ENCODE measurements at places on chromosomes 6 and 20.
A peak's percentile ranks its signal among the peaks of the same experiment; 100 is the strongest.

DNA sequence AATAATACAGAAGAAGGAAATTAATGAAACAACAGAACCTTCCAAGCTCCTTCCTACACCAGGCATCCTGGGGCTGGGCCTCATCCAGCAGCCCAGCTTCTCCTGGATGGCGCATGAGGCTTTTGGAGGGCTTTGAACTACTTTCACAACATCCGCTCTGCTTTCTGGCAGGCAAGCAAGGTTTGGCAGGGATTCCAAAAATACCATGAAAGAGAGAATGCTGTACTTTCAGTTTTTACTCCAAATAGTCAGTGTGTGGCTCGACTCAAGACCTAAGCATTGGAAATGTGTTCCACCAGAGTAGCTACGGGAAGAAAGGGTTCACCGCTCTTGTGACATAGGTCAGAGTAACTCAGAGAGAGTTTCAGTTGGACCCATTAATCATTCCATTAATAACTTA, 125.4 kb downstream of the OPRM1 start:
- DNase-seq = peak; percentile 21

DNA sequence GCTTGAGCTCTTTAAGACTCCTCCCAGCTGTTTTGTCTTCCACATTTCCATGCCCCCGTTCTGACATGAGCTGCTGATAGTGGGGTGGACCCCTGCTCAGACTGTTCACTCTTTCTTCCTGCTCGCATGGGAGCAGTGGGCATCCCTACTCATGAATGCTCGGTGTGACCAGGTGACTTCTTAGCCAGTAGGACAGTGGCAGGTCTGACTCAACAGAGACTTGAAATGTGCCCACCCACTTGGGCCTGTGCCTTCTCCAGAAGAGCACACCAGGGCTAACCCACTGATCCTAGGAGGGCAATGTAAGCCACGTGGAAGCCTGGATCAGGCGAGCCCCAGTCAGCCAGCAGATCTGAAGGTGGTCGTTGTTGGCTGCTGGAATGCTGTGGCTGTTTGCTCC, 582.0 kb downstream of the QKI start:
- no peak for DNase-seq

- DNase-seq = no peak
These were observed 2.9 kb downstream of the C6orf141 start for GRCh38 chr6:49553384-49553783.

GRCh38 chr6:3419624-3420272, 37.1 kb downstream of the SLC22A23 start:
- no peak for DNase-seq

- no peak for DNase-seq
These were observed 295.7 kb downstream of the CDC5L start for GRCh38 chr6:44682987-44683779.

- DNase-seq = no peak
These were observed 18.2 kb downstream of the SCGN start for GRCh38 chr6:25670208-25670607.

GRCh38 chr6:133698272-133698671, 190.6 kb upstream of the TCF21 start:
- no peak for DNase-seq

DNA sequence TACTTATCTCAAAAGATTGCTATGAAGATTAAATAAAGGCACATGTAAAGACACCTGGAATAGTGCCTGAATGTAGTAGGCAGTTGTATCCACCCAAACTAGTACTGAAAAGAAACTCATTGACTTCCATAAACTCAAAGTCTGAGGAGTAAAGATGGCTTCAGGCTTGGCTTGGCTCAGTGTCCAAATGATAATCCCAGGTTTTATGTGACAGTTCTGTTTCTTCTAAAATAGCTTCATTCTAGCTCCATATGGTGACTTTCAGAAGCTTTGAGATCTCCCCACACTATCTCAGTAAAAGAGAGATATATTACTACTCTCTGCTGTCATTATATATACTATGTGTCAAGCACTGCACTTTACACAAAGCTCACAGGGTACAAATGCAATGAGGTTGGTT, 121.3 kb downstream of the DOK5 start:
- DNase-seq = no peak

GRCh38 chr20:62321521-62321948, 18.7 kb downstream of the ADRM1 start:
- DNase-seq = peak; percentile 75

GRCh38 chr6:135990855-135991464, 139.5 kb downstream of the PDE7B start:
- no peak for DNase-seq

DNA sequence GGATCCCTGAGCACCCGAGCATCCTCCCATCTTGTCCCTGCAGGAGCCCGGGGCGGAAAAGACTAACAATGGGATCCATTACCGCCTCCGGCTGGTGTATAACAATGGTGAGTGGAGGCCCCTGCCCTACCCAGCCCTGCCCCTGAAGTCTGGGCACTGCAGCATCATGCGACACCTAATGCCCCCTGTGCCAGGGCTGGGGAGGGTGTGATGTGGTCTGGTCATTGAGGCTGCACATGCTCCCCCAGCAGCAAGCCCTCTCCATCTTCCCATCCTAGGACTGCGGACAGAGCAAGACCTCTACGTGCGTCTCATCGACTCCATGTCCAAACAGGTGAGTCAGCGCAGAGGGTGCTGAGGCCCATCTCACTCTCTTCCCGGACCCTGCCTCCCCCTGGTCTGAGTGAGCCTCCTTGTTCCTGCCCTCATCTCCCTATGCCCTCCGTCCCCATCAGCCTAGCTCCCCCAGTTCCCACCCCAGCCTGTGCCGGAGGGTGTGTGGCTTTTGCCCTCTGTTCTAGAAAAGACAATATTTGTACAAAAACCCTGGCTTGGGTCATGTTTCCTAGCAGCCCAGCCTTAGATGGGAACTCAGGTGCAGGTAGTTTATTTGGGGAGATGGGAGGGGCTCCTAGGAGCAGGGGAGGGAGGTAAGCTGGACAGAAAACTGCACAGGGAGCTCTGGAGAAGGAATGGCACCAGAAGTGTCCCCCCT, 13.5 kb downstream of the EBF4 start:
- DNase-seq = no peak

GRCh38 chr6:119834418-119834817, 484.9 kb upstream of the MAN1A1 start:
- no peak for DNase-seq

- no peak for DNase-seq
These were observed 2.9 kb downstream of the EGFL8 start for GRCh38 chr6:32167154-32167760.

DNA sequence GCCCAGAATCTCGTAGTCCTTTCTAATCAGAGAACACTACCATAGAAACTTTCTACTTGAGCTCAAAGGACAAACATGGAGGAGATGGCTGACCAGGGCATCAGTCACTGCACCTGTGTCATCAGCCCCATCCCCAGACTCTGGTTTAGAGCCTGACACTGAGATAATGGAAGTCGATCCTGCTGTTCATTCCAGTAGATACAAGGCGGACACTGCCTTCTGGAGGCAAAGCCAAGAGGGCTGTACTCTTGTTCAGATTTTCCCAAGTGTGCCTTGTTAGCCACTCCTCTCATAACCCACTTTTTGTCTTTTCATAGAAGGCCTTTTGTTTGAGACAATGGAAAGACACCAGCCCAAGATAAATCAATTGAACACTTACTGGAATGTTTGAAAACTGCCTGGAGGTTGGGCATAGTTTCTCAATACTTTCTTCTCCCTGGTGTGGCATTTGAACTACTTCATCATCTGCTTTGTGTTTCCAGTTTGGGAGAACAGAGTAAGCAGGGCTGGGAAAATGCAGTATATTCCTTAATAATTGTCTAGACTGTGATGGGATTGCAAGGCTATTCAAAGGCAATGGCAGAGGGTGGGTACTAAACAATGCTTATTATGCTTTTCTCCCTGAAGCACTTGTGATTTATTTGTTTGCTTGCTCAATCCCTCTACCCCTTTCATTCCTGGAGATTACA, 99.7 kb downstream of the CLIC5 start:
- no peak for DNase-seq

DNA sequence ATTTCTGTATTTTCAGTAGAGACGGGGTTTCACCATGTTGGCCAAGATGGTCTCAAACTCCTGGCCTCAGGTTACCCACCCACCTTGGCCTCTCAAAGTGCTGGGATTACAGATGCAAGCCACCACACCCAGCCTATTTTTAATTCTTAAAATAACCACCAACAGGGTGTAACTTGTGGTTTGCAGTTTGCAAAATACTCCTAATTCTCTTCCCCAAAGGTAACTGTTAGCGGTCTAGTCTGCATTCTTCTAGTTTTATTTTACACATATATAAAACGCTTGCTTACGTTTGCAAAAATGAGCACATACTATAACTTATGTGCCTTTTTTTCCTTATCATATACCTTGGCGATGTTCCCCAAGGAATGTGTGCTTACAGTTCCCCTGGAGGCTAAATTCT, 25.6 kb upstream of the CHMP4B start:
- DNase-seq = peak; percentile 38

DNA sequence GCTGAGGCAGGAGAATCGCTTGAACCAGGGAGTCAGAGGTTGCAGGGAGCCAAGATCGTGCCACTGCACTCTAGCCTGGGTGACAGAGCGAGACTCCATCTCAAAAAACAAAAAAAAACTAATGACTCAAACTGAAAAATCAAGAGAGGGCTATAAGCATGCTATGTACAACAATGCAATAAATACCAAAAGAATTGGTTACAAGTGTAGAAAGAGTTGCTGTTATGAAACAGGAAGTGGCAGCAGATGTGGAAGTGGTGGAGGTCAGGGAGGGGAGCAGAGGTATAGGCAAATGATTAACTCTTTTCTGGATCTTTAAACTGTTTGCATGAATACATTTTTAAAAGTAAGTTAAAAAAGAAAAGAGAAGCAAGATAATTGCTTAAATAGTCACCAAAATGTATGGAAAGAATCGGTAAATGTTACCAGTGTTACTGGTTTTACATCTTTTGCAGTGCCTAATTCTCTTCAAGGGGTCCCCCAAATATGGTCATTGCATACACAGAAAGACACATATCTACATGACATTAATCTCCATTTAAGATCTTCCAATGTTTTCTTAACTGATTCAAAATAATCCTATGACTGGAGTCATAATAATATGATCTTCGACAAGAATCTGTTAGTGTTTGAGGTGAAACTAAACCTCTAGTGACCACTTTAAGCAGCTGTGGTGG, 15.0 kb downstream of the CALHM6 start:
- DNase-seq = peak; percentile 70

- no peak for DNase-seq
These were observed 86.8 kb upstream of the MPC1 start for GRCh38 chr6:166469426-166469961.

DNA sequence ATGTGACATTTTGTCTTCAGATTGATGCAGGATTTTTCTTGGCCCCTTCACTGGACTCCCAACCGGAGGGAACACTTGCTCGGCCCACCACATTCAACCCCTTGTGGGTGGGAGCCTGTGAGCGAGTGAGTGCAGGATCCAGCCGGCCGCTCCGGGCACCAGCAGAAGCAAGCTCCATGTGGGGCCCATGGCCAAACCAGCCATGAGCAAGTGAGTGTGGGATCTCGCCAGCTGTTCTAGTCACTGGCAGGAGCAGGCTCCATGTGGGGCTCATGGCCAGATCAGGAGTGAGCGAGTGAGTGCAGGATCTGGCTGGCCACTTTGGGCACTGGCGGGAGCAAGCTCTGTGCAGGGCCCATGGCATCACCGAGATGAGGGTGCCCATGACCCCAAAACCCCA, 42.6 kb downstream of the OSTM1 start:
- DNase-seq = no peak

Data from GM12865 (cell line).